Iris pigment epithelial cell (primary cell): ENCODE measurements at places on chromosomes 6 and 20.

- DNase-seq: no peak
Observed at GRCh38 chr6:109081026-109081425, 13.6 kb downstream of the SESN1 start.

DNA sequence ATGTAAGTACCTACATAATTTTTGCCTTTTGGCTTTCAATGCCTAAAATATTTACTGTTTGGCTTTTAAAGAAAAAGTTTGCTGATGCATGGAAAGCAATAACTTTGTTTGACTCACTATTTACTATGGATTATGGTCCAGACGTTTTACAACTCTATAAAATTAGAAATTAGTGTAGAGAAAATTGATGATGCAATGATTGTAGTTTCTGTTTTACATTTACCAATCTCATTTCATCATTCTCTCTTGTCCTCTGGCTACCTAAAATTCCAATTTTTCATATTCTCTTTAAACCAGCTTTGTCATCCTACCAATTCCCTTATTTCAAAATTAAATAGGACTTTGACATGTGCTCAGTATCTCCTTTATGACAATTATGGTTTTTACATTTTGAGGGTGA, 131.0 kb downstream of the IMPG1 start:
- DNase-seq: no peak

- DNase-seq: no peak
Observed at GRCh38 chr6:141349710-141350109, 783.0 kb upstream of the GJE1 start.

- DNase-seq: no peak
Observed at GRCh38 chr20:49280463-49281058, 2.7 kb upstream of the ZNFX1 start.

GRCh38 chr20:41118632-41119031, 18.7 kb upstream of the PLCG1 start:
- DNase-seq: peak; percentile 49

DNA sequence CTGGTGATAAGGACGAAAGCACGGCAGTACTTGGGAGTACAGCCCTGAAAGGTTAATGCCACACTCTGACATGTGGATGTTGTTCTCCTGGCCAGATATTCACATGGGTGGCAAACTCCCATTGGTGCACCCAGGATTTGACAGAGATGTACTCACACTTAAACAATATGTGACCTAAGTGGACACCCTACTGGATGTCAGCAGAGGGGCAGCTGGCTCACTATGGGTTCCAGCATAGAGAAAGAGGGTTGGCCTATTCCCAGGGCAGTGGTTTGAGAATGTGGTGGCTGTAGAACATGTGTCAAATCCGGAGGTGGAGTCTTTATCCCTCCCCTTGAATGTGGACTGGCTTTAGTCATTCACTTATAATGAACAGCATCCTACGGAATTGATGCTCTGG, 333.2 kb downstream of the DHX35 start:
- DNase-seq: no peak

DNA sequence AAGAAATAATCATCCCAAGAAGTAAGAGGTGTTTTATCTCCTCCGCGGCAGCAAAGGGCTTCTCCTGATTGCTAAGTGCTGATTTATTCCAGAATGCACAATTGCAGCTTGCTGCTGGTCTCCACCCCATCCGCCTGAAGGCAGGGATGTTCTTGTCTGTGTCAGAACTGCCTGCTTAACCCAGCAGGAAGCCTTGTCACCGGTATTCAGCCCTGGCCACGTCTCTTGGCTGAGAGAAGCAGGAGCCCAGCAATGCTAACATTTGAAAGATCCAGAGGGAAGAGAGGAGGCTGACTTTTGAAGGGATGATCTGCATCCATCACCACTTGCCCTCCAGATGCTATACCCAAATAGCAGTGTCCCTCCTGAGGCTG, 4.2 kb downstream of the SCML4 start:
- DNase-seq: no peak

- DNase-seq: no peak
Observed at GRCh38 chr6:108736002-108736361, 112.2 kb upstream of the ARMC2 start.

DNA sequence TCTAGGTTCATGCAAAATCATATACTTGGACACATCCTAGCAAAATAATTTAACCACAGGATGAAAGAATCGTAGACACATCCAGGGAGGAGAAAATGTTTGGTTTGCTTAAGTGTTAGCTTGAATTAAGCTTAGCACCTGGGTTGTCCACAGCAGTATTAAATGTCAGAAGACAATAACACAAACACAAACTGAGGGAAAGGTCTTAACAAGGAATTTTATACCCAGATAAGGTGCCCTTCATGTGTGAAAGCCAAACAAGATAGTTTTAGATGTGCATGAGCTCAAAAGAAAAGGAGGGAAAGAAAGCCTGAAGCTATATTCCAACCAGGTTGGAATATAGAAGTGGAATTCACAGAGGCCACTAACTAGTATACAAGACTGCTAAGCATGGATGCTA, 49.1 kb downstream of the SLC23A2 start:
- no peak for DNase-seq

GRCh38 chr6:37785663-37786270, 33.8 kb upstream of the ZFAND3 start:
- DNase-seq: no peak

GRCh38 chr20:24033151-24033550, 44.6 kb upstream of the GGTLC1 start:
- DNase-seq: no peak

DNA sequence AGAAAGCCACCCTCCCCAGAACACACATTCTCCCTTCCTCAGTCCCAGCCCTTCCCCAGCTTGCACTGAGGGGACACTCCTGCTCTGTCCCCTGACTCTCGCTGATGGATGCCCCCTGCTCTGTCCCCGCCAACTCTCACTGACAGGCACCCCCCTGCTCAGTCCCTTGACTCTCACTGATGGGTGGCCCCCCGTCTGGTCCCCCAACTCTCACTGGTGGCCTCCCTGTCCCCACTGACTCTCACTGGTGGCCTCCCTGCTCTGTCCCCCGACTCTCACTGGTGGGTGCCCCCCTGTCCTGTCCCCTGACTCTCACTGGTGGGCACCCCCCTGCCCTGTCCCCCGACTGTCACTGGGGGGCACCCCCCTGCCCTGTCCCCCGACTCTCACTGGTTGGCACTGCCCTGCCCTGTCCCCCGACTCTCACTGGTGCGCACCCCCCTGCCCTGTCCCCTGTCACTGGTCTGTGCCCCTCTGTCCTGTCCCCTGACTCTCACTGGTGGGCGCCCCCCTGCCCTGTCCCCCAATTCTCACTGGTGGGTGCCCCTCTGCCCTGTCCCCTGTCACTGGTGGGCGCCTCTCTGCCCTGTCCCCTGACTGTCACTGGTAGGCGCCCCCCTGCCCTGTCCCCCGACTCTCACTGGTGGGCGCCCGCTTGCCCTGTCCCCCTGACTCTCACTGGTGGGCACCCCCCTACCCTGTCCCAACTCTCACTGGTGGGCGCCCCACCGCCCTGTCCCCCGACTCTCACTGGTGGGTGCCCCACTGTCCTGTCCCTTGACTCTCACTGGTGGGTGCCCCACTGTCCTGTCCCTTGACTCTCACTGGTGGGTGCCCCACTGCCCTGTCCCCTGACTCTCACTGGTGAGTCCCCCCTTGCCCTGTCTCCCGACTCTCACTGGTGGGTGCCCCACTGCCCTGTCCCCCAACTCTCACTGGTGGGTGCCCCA, 60.9 kb downstream of the GINS1 start:
- DNase-seq: no peak

DNA sequence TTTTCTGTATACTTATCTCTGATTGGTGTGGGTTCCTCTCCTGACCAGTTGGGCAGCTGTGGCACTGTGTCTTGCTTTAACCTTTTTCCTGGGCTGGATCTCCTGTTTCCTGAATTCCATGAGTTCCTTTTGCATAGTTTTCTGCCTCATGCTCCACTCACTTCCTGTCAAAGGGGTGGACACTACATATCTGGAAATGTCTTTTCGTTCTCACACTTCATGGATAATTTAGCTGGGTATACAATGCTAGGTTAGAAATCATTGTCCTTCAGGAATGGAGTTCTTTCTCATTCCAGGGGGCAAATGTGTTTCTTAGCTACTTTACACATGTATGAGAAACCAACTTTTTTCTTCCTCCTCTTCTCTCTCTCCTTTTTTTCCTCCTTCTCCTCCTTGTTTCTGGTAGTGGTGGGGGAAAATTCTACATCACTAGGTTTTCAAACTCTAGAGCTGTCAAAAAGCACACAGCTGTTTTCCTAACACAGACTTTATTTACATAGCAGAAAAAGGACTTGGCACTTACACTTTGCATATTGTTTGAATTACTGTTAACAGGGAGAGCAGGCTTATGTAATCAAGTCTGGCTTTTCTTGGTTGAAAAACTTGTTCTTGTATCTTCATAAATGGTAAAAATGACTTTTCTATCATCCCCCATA, 9.0 kb upstream of the DDX27 start:
- no peak for DNase-seq

DNA sequence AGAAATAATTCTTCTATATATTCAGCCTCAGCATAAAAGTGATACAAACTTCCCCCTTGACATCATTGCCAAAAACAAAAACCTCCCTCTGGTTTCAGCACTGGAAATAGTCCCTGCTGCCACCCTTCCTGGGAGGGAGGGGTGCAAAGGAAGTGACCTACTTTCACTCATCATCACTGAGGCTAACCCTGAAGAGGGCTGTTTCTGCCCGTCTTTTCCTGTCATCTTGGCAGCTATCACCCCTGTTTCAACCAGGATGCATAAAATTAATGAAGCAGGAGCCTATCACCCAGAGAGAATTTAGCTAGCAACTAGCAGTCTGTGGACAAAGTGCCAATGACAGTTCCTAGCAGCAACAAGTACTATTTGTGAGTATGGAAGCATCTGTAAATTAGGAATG, 397.8 kb downstream of the LAMA2 start:
- DNase-seq: no peak

DNA sequence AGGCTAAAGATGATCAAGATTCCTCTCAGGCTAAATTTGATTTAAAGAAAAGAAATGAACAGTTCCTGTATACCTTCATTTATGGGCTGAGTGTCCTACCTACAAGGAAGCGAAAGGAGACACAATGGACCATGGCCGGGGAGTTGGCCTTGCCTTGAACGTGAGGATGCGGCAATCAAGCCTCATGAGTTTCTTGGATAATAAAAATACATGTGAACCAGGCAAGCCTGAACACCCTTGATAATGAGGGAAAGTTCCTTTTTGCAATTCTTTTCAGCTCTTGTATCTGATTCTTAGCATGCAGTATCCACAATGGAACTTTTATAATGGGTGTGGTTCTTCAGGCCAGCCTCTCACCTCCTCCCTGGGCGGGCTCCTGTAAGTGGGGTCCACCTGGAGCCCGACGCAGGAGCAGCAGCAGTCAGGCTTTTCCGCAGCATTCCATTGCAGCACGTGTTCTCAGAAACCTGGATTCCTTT, 83.8 kb downstream of the RNASET2 start:
- DNase-seq: no peak

DNA sequence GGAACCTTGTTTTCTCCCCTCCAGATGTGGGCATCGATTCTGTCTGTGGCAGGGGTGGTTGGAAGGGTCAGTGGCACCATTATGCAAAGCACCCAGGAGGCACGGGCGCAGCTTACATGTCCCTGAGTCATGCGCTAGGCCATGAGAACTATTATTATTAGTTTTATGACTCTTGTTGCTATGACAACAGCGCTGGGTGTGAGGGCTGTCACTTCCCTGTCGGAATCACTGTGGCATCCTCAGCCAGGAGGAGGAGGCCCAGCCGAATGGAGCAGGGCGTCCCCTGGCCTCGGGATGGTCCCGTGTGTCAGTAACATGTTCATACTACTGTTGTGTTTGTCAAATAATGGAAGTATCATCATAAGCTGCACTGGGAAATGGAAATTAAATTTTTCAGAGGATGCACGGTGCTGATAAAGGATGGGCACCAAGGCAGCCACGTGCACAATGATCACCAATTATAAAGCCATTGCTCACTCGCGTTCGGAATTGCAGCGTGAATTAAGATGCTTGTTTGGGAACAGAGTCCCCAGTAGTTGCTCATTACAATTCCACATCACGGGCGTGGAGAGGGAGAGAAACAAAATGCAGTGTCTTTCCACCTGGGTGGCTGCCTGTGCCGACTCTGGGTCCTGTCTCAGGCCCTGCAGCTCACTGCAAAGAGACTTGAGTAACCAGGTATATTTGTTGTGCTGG, 247.9 kb downstream of the CDH4 start:
- no peak for DNase-seq

GRCh38 chr6:163146036-163146435, 268.5 kb upstream of the QKI start:
- peak; percentile 3 for DNase-seq

GRCh38 chr6:25476126-25476525, 175.9 kb upstream of the SCGN start:
- DNase-seq: peak; percentile 61

- DNase-seq: no peak
Observed at GRCh38 chr20:44418069-44418905, 57.4 kb upstream of the TTPAL start.

GRCh38 chr6:50145125-50145524, 95.4 kb upstream of the DEFB112 start:
- peak; percentile 4 for DNase-seq

GRCh38 chr6:96812077-96812703, 25.1 kb downstream of the GPR63 start:
- DNase-seq: peak; percentile 59

GRCh38 chr6:128305976-128306375, 214.4 kb downstream of the PTPRK start:
- peak; percentile 34 for DNase-seq

- no peak for DNase-seq
Observed at GRCh38 chr6:115219645-115220044, 841.0 kb downstream of the FRK start.

DNA sequence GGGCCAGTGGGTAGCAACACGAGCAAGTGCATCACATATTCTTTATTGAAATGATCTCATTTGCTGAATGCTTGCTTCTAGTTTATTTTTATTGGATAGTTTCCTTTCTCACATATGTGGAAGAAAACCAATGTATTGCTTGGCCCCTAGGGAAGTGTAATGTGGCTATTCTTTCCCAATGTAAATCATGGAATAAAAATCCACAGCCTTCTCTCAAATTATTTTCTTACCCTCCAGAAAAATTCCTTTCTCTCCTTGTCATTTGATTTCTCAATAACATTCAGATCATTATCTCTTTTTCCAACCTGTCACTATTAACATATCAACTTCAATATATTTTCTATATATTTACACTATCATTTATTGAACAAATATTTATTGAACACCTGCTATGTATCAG, 51.9 kb upstream of the PTPRK start:
- DNase-seq: no peak

- no peak for DNase-seq
Observed at GRCh38 chr20:43397147-43397546, 60.5 kb upstream of the SRSF6 start.

GRCh38 chr20:33983371-33983770, 10.3 kb upstream of the RALY start:
- DNase-seq: no peak

- no peak for DNase-seq
Observed at GRCh38 chr6:139784222-139784769, 409.8 kb upstream of the CITED2 start.
